ENCODE measurements at places on chromosomes 6 and 20. TPM values are rescaled to one million over a fixed set of nuclear protein-coding genes. Genes with fewer than 3 reads are reported as not detected.

DNA sequence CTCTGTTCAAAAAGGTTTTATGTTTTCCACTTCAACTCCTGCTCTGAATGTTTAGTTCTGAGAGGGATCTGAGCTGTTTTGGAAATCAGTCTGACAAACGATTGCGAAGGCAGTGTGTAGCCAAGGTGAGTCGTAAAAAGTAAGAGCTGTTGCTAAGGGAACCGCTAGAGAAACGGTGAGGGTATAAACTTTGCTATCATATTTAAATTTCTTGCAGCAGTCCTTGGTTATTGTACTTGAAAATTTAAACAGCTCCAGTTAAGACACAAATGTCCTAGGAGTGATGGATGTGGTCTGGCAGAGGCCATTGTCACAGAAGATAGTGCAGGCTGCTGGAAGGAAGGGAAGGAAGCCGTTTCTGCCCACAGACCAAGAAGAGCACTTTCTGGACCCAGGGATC is 64.9 kb upstream of the CITED2 start:
- no peaks in the 10 kb centered on the region for H3K4me1 ChIP-seq
- H3K36me3 ChIP-seq = no peaks in the 10 kb centered on the region
- no peak overlapping the region for H3K4me3 ChIP-seq
- no peak for DNase-seq
- no peaks in the 10 kb centered on the region for H3K27me3 ChIP-seq

- H3K4me3 ChIP-seq = no peak overlapping the region
- H3K36me3 ChIP-seq = no peaks in the 10 kb centered on the region
Measured at GRCh38 chr6:79446006-79446405, 91.2 kb downstream of the LCA5 start.

DNA sequence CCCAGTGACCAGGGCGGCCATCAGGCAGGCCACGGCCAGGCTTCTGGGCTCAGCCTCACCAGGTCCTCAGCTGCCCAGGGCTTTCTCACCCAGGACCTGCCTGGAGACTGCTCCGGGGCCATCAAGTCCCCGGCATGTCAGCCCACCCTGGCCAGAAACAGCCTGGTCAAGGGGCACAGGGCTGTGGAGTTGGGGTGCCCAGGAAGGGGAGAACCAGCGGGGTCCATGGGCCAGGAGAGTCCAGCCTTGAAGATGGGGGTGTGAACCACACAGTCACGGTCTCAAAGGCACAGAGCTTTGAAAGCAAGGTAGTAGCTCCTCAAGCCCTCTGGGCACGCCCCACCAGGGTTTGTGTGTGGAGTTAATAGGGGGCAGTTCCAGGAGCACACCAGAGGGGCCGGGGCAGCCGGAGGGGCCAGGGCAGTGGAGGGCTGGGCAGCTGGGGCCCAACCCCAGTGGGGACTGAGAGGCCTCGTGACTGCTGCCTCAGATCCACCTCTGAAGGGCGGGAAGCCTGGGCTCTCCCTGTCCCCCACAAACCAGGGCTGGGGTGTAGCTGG is 48.0 kb upstream of the BHLHE23 start:
- no peaks in the 10 kb centered on the region for H3K27me3 ChIP-seq
- no peaks in the 10 kb centered on the region for H3K36me3 ChIP-seq
- H3K27ac ChIP-seq = no peak overlapping the region
- H3K4me3 ChIP-seq = no peak overlapping the region
- H3K4me1 ChIP-seq = no peaks in the 10 kb centered on the region

Gene FLRT3
- not detected for total RNA-seq

GRCh38 chr6:111987295-111987694 is 66.6 kb upstream of the CCN6 start:
- no peak for DNase-seq
- H3K36me3 ChIP-seq = no peaks in the 10 kb centered on the region
- H3K27me3 ChIP-seq = no peaks in the 10 kb centered on the region
- H3K27ac ChIP-seq = no peak overlapping the region

- DNase-seq = no peak
- no peak overlapping the region for H3K4me3 ChIP-seq
- H3K36me3 ChIP-seq = no peaks in the 10 kb centered on the region
- no peak overlapping the region for H3K27ac ChIP-seq
- H3K4me1 ChIP-seq = no peaks in the 10 kb centered on the region
Measured at GRCh38 chr6:129621252-129621651, 88.7 kb downstream of the ARHGAP18 start.

Gene MLIP
- not detected for total RNA-seq

GRCh38 chr6:129662980-129663431 is 47.0 kb downstream of the ARHGAP18 start:
- no peak overlapping the region for H3K27ac ChIP-seq
- no peaks in the 10 kb centered on the region for H3K4me1 ChIP-seq
- no peaks in the 10 kb centered on the region for H3K36me3 ChIP-seq
- no peak overlapping the region for H3K4me3 ChIP-seq

Gene CYP39A1
- total RNA-seq = 1.4 TPM

DNA sequence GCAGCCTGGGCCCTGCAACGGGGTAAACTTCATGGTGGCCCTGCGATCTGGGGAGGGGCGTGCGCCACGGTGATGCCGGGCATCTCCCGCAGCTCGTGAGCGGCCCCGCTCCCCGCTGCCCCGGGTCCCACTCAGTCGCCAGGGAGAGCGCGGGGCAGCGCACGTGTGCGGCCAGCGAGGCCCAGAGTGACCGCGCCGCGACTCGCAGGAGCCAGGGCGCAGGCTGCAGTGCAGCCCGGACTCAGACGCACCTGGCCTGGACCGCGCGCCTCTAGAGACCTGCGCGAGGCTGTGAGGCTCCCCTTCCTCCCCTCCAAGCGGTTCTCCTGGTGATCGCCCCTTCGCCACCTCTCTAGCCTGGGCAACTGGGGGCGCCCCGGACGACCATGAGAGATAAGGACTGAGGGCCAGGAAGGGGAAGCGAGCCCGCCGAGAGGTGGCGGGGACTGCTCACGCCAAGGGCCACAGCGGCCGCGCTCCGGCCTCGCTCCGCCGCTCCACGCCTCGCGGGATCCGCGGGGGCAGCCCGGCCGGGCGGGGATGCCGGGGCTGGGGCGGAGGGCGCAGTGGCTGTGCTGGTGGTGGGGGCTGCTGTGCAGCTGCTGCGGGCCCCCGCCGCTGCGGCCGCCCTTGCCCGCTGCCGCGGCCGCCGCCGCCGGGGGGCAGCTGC is 652 bp downstream of the BMP6 start:
- H3K27me3 ChIP-seq = peaks cover 17% of the 10 kb centered on the region
- H3K4me1 ChIP-seq = peaks cover 21% of the 10 kb centered on the region
- no peak overlapping the region for H3K27ac ChIP-seq
- no peak for DNase-seq

GRCh38 chr6:52994031-52994838 is 849 bp downstream of the GSTA4 start:
- peak overlapping the region; percentile 94 for H3K27ac ChIP-seq
- H3K27me3 ChIP-seq = no peaks in the 10 kb centered on the region
- H3K4me3 ChIP-seq = peak overlapping the region; percentile 95
- H3K36me3 ChIP-seq = no peaks in the 10 kb centered on the region

DNA sequence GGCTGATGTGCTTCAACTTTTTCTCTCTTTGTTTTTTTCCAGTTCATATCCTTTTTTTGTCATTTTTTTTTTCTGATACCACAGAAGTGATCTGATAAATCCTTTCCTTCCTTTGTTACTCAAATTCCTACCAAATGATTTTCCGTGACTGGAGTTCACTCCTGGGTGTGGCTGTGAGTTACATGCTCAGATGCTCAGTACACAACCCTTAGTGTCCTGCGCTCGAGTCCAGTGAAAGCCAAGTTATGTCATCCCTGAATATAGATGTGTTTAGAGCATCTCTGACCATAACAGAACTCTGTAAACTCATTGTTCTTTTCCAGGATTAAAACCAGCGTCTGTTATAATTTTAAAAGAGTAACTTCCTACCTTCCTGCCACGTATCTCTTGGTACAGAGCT is 147.2 kb upstream of the AKAP12 start:
- H3K27ac ChIP-seq = no peak overlapping the region
- H3K4me3 ChIP-seq = no peak overlapping the region
- DNase-seq = no peak
- no peaks in the 10 kb centered on the region for H3K27me3 ChIP-seq
- no peaks in the 10 kb centered on the region for H3K4me1 ChIP-seq
- H3K36me3 ChIP-seq = peaks cover 32% of the 10 kb centered on the region

Gene DNAH8
- not detected for total RNA-seq

GRCh38 chr6:144646093-144647056 is 361.2 kb downstream of the UTRN start:
- DNase-seq = no peak
- H3K36me3 ChIP-seq = no peaks in the 10 kb centered on the region
- no peak overlapping the region for H3K4me3 ChIP-seq
- H3K4me1 ChIP-seq = no peaks in the 10 kb centered on the region
- no peak overlapping the region for H3K27ac ChIP-seq

Gene LPA
- total RNA-seq = not detected

Gene PPP1R16B
- 26.4 TPM for total RNA-seq

GRCh38 chr20:19823971-19824370 is 65.9 kb downstream of the RIN2 start:
- H3K4me3 ChIP-seq = no peak overlapping the region
- no peaks in the 10 kb centered on the region for H3K4me1 ChIP-seq
- no peak overlapping the region for H3K27ac ChIP-seq
- no peak for DNase-seq

DNA sequence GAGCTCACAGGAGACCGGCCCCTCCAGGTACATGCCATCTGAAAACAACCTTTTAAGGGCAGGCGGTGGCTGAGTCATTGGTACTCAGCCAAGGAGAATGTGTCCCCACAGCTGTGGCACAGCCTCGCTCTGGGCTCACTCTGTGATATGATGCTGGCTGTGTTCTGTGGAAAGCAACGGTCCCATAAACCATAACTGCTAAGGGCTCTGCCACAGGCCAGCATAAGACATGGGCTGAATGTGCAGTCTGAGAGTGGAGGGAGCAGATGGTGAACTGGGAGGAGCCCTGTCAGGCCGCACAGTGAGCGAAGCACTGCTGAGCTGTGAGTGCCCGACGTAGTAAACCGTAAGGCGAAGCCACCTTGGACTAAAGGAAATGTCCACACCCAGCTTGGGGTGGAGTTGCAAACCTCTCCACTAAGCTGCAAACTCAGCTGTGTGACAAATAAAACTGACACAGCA is 375.8 kb downstream of the THBS2 start:
- no peak for DNase-seq
- H3K27ac ChIP-seq = no peak overlapping the region
- no peaks in the 10 kb centered on the region for H3K4me1 ChIP-seq
- H3K4me3 ChIP-seq = no peak overlapping the region
- H3K36me3 ChIP-seq = no peaks in the 10 kb centered on the region
- H3K27me3 ChIP-seq = no peaks in the 10 kb centered on the region

DNA sequence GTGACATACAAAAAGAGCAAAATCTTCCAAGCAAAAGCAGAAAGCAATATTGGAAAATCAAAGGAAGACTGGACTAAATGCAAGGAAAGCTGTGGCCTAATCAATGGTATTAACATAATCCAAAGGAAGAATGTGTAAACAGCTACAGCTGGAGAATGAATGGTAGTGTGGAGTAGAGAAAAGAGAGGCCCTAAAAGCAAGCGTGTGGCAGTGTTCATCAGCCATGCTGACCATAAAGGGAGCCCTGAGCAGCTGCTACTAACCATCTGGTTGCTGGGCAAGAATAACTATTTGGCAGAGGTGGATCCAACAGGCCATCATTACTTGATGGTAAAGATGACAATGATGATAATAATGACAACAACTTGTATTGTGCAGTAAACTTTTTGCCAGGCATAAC is 148.5 kb upstream of the BEND6 start:
- no peaks in the 10 kb centered on the region for H3K36me3 ChIP-seq
- no peak for DNase-seq
- H3K27me3 ChIP-seq = no peaks in the 10 kb centered on the region
- H3K4me1 ChIP-seq = peaks cover 3% of the 10 kb centered on the region
- no peak overlapping the region for H3K4me3 ChIP-seq

GRCh38 chr6:108563292-108563691 is 2.6 kb downstream of the FOXO3 start:
- no peaks in the 10 kb centered on the region for H3K27me3 ChIP-seq
- H3K36me3 ChIP-seq = peaks cover 7% of the 10 kb centered on the region
- H3K4me1 ChIP-seq = peaks cover 2% of the 10 kb centered on the region
- peak overlapping the region; percentile 98 for H3K27ac ChIP-seq
- DNase-seq = no peak
- peak overlapping the region; percentile 93 for H3K4me3 ChIP-seq

DNA sequence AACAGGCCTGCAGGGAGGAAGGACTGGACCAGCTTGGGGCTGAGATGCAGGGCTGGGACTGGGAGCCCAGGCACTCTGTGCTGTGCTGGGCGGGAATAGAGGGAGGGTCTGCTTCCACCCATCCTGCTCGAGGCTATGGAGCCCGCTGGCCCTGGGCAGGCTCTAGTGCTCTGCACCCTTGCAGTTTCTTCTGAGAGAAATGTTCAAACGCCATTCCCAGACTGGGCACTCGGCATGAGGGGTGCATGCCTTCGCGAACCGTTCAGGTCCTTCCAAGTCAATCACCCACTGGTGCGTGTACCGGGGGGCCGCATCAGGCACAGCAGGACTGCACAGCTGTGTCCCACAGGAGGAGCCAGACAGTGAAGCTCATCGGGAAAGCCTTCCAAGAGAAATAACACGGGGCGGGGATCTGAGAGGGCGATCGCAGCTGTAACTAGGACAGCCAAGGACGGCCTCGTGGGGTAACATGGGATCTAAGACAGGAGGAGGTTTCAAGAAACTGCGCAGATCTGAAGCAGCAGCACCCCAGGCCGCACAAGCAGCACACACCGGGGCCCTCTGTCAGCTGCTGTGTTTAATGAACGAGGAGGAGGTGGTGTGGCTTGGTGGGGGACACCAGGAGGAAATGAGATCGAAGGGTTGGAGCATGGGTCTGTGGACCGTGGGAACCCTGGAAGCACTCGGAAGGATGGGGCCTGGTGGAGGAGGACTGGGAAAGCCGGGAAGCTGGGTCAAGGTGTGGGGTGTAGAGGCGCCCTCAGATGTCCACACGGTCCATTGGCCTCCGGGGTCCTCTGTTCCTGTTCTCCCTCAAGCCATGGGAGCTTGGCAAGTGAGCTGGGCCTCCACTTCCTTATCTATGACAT is 26.1 kb upstream of the PYGB start:
- H3K27ac ChIP-seq = peak overlapping the region; percentile 45
- H3K36me3 ChIP-seq = peaks cover 45% of the 10 kb centered on the region
- no peak for DNase-seq
- peaks cover 7% of the 10 kb centered on the region for H3K4me1 ChIP-seq
- no peaks in the 10 kb centered on the region for H3K27me3 ChIP-seq

Gene SYNE1
- 233 TPM for total RNA-seq

GRCh38 chr6:84687431-84687830 is 77.0 kb downstream of the TBX18 start:
- H3K27ac ChIP-seq = peak overlapping the region; percentile 86
- H3K36me3 ChIP-seq = no peaks in the 10 kb centered on the region
- no peaks in the 10 kb centered on the region for H3K27me3 ChIP-seq
- H3K4me3 ChIP-seq = no peak overlapping the region
- no peak for DNase-seq

Gene KIF13A
- total RNA-seq = 28.9 TPM

- no peak overlapping the region for H3K27ac ChIP-seq
- H3K4me1 ChIP-seq = no peaks in the 10 kb centered on the region
- H3K36me3 ChIP-seq = no peaks in the 10 kb centered on the region
- no peak overlapping the region for H3K4me3 ChIP-seq
- no peak for DNase-seq
Measured at GRCh38 chr6:168122011-168122410, 43.0 kb upstream of the FRMD1 start.

GRCh38 chr6:52610011-52610410 is 33.2 kb upstream of the TRAM2 start:
- no peak overlapping the region for H3K27ac ChIP-seq
- no peak overlapping the region for H3K4me3 ChIP-seq
- H3K4me1 ChIP-seq = no peaks in the 10 kb centered on the region
- H3K36me3 ChIP-seq = no peaks in the 10 kb centered on the region
